ENCODE measurements at places on chromosomes 2 and 18. TPM values are rescaled to one million over a fixed set of nuclear protein-coding genes. Genes with fewer than 3 reads are reported as not detected.

The SH2D6 gene
- total RNA-seq, result 0.38 TPM

The CCL20 gene
- total RNA-seq, result not detected

The UPP2 gene
- total RNA-seq, result not detected

The MARCO gene
- total RNA-seq, result 1.6 TPM

The RBKS gene
- total RNA-seq, result 2.8 TPM

The KCNJ3 gene
- 0.31 TPM for total RNA-seq

The CFC1 gene
- total RNA-seq, result 3.3 TPM

The ACADL gene
- total RNA-seq, result 0.31 TPM

The CYP20A1 gene
- total RNA-seq, result 18.9 TPM

The POTEJ gene
- total RNA-seq, result not detected

The AAK1 gene
- 30.2 TPM for total RNA-seq

The PLCL1 gene
- total RNA-seq, result 15.2 TPM

The CERKL gene
- total RNA-seq, result 9.5 TPM

- no peak for ATAC-seq
These were observed 201.6 kb downstream of the ERBB4 start for GRCh38 chr2:212337036-212337435.

GRCh38 chr2:3465844-3466481, 53.4 kb downstream of the ADI1 start:
- no peak for ATAC-seq

DNA sequence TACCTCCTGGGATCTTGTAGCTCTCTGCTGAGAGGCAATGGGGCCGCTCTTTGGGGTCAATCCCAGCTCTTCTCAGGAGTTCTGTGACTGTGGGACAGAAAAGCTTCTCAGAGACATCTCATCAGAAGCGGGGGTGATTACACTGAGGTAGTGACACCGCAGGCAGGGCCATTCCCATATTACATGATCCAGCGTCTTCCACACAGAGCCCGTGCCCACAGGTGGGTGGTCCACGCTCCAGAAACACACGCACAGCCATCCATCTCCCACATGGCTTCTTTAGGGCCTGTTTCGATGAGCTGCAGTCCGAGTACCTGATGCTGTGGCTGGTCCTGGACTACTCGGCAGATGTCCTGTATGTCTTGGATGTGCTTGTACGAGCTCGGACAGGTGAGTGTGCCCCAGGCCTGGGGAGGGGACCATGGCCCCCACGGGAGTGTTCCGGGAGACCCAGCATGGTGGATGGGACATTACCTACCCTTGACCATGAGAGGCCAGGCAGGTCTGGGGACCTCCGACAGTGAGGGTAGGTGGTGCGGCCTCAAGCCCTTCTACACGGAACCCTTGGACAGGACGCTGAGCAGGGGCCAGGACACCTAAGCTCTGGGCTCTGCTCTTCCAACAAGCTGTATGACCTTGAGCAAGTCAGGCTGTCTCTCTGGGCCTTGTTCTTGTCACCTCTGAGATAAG, 45.5 kb downstream of the CNGA3 start:
- no peak for ATAC-seq

GRCh38 chr2:234763002-234763873, 188.6 kb upstream of the SH3BP4 start:
- ATAC-seq, result peak; percentile 72

- no peak for ATAC-seq
These were observed 42.3 kb downstream of the SFT2D3 start for GRCh38 chr2:127743477-127744026.

- no peak for ATAC-seq
These were observed 123.5 kb downstream of the ATAD2B start for GRCh38 chr2:23803264-23803964.

GRCh38 chr2:37201766-37202165, 5.5 kb downstream of the CEBPZOS start:
- no peak for ATAC-seq

GRCh38 chr2:12005886-12006681, 259.7 kb downstream of the LPIN1 start:
- no peak for ATAC-seq

DNA sequence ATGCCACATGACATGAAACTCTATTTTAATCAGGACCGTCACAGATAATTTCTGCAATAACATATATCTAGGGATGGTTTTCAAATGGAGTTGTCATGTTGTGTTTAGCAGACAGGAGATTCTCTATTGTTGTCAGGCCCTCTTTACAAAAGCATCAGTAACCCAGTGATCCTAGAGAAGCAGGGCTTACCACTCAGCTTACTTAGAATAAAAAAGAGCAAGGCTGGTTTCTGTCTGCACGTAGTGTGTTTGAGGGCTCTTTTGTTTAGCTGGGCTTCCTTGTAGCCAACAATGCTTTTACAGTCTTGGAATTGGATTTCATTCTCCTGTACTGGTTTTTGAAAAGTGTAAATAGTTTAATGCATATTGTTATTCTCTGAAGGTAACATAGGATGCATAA, 210.5 kb upstream of the NRP2 start:
- ATAC-seq, result no peak

- peak; percentile 42 for ATAC-seq
These were observed 184.6 kb downstream of the CYP26B1 start for GRCh38 chr2:71962911-71963694.

All from motor neuron (in vitro differentiated cells).